Stimulated activated CD8-positive, alpha-beta memory T cell treated with anti-CD3 and anti-CD28 coated beads, Interleukin-7, amount 100 ng/mL, for 4 hours (primary cell): ENCODE measurements at places on chromosomes 11 and 22.

DNA sequence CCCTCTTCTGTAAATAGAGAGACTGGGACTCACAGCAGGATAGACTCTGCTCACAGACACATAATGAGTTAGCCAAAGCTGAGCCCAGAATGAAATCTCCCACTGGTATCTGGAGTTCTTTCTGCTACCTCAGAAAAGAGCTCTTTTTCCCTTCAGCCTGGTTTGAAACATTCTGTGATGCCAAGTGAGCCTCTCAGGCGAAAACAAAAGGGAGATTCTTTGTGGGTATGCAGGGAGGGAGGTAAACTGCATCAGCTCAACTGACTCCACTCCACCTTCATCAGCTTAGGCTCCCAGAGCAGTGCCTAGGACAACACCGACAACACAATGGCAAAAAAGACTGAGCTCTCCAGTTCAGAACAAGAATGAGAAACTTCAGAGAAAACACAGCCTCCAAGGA is 55.1 kb upstream of the SCUBE2 start:
- DNase-seq: no peak

DNA sequence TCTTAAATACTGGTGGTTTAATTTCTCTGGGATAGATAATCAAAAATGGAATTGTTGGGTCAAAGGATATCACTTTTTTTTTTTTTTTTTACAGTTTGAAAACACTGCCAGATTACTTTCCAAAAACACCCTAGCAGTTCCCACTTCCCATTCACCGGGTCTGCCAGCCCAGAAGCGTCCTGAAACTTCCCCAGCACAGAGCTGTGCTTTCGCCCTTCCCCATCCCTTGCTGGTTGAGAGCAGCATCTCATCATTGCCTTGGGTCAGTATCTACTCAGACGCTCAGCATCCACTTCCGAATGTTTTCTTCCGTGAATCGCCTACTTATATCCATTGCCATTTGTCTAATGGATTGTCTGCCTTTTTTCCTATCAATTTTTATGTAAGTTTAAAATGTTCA is 5.5 kb downstream of the CERK start:
- DNase-seq: no peak

GRCh38 chr22:24986816-24987215 is 34.3 kb downstream of the KIAA1671 start:
- DNase-seq: no peak

DNA sequence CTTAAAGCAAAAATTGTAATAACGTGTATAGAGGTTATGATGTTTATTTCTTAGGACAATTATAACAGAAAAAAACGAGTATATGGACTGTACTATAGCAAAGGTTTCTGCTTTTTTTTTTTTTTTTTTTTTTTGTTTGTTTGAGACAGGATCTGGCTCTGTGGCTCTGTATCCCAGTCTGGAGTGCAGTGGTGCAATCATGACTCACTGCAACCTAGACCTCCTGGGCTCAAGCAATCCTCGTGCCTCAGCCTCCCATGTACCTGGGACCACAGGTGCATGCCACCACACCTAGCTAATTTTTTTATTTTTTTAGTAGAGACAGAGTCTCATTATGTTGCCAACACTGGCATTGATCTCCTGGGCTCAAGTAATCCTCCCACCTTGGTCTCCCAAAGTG is 39.2 kb downstream of the ZFTA start:
- no peak for DNase-seq

- no peak for DNase-seq
These were observed 16.1 kb upstream of the OR52H1 start for GRCh38 chr11:5564259-5565019.

DNA sequence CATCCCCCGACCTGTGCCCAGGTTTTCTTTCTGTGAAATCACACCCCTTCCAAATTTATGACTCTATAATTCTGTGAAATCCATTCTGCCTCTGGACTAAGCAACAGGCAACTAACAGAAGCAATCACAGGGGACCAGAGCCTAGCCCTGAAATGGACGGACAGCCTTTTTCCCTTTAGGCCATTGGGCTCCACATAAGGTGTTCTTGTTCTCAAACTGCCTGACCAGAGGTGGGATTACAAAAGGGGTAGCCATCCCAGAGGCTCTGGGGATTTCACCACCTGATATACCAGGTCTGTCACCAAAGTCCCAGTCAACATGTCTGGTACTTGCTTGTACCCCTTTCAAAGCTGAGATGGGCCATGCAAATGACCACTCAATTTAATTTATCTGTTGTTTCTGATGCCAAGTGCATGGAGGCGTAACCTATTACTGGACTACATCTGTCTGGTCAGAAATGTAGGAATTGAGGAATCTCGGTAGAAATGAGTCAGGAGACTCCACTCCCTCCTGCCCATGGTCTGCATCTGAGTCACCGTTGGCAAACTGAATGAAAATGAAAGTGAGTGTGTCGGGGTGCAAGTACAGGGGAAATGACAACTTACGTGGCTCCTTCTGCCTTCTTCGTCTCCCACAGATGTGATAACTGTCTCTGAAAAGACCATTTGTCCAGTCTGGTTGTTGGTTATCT is 10.2 kb downstream of the DKK3 start:
- no peak for DNase-seq

DNA sequence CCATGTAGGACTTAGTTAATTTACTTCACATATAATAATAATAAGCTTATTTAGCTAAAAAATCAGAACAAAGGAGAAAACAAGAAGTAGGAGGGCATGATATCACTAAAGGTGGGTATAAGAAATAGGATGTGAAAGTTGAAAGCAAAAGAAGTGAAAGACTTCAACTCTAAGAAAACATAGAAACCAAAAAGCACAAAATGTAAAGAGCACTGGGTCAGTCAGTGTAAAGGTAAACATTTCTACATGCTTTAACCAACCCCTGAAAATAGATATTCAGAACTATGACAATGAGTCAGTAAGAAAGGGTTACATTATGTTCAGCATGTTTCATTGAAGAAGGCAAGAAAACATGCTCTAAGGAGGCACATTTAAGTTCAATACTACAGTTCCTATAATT is 298.8 kb downstream of the SWAP70 start:
- DNase-seq: no peak

GRCh38 chr11:129861702-129862522 is 33.5 kb downstream of the NFRKB start:
- DNase-seq: no peak

DNA sequence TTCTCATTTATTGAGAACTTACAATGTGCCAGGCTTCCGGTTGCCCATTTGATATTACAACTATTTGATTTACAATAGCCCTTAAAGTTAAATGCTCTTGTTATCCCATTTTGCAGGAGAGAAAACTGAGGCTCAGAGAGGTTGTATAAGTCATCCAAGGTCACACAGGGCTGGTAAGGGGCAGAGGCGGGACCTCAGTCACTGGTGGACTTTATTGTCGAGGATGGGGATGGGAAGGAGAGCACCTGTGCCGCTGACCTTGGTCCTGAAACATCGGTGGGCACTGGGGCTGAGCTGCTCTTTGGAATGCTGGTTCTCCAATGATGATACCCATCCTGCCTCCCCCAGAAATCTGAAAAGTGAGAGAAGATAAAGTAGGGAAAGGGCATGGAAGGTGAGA is 265.4 kb downstream of the MIAT start:
- DNase-seq: no peak

DNA sequence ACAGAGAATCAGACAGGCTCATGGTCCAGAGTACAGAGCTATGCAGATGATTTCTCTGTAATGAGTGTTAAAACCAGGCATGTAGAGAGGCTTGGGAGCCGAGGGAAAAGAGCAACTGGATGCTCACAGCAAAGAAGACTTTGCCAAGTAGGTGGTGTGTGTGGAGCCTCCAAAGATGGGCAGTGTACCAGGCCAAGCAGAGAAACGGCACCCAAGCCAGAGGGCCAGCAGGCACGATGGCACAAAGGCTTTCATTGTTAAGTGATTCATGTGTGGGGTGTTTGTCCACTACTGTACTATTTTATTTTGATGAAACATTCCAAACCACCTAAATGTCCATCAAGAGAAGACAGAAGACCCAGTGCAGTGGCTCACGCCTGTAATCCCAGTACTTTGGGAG is 11.1 kb downstream of the RANGAP1 start:
- DNase-seq: no peak

DNA sequence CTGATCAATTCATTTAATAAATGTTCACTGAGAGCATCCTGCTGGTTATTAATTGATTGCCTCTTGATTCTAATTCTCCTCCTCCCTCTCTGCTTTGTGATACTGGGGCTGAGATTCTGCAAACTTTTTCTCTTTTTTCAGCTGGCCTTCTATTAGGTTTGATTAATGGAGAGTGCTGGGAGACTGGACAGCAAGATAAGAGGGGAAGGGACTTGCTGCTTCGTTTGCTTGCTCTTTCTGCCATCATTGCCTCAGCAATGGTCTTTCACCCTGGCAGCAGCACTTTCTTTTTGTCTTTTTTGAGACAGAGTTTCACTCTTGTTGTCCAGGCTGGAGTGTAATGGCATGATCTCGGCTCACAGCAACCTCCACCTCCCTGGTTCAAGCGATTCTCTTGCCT is 7.1 kb downstream of the DNHD1 start:
- DNase-seq: no peak

GRCh38 chr22:34814260-34815025 is 251.5 kb upstream of the ISX start:
- DNase-seq: no peak

GRCh38 chr11:72443016-72443415 is 8.7 kb upstream of the CLPB start:
- no peak for DNase-seq

- DNase-seq: no peak
These were observed 101.0 kb downstream of the PDE2A start for GRCh38 chr11:72573072-72573854.

DNA sequence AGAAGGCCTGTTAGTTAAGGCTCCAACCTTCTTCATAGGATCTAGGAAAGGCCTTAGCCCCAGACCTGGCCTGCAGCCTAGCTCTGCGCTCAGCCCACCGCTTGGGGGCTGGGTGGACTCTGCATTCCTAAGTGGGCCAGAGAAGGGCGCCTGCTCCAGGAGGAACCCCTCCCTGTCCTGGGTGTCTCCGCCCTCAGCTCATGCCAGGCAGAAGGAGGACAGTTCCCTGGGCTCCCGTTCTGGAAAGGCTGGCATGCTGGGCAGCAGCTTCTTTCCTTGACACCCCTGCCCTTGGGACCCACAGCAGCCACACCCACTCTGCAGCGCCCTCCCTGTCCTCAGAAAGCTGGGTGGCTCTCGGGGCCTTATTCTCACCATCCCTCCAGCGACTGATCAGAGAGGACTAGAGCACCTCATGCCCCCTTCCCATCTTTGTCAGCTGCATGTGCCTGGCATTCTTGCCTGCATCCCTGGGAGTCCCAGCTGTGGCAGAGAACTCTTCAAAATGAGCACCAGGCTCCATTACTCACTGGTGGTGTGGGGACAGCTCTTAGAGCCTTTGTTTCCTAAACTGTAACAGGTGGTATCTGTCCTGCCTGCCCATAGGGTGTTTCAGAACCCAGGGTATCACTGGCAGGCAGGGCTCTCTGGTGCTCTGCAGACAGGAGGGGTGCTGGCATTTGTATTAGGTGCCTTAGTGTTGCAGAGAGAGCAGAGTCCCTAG is 20.3 kb upstream of the MYRF start:
- DNase-seq: no peak

GRCh38 chr22:25156736-25157135 is 42.9 kb upstream of the CRYBB3 start:
- DNase-seq: no peak

GRCh38 chr11:134536219-134536618 is 124.2 kb upstream of the B3GAT1 start:
- DNase-seq: no peak

- no peak for DNase-seq
These were observed 11.2 kb upstream of the P4HA3 start for GRCh38 chr11:74322667-74323066.

DNA sequence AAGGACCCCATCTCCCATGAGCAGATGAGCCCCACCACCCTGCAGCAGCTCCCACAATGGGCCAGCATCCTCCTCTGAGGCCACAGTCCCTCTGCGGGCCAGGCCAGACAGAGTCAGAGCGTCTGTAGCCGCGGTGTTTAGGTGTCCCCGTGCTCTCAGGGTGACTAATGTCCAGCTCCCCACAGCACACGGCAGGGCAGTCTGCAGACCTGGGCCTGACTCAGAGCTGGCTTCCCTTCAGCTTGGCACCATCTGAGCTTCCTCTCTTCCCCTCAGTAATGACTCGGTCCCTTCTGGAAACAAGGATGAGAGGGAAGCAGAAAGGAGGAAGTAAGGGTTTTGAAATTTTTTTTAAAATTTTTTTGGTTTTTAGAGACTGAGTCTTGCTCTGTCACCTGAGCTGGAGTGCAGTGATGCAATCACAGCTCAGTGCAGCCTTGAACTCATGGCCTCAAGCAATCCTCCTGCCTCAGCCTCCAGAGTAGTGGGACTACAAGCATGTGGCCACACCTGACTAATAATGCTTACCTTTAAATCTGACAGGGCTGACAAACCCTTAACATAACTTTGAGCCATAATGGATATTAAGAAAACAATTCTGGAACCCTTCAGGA is 28.5 kb downstream of the LRRC74B start:
- DNase-seq: no peak

- no peak for DNase-seq
These were observed 10.6 kb downstream of the EIF3M start for GRCh38 chr11:32594272-32594671.

GRCh38 chr11:126122863-126123262 is 60.2 kb upstream of the CDON start:
- no peak for DNase-seq

DNA sequence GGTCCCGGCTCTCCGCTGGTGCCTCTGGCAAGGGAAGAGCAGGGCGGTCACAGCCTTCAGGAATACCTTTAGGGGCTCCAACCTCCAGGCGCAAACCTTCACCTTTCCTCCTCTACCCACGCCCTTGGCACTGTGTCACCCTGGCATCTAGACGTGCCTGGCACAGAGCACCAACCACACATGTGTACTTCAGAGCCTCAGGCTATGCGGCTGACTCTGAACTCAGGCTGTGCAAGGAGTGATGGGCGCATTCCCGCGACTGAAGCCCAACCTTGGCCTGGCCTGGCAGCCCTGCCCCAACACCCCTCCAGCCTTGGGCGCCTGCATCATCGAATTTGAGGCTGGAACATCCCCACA is 11.4 kb downstream of the SCARF2 start:
- DNase-seq: no peak

DNA sequence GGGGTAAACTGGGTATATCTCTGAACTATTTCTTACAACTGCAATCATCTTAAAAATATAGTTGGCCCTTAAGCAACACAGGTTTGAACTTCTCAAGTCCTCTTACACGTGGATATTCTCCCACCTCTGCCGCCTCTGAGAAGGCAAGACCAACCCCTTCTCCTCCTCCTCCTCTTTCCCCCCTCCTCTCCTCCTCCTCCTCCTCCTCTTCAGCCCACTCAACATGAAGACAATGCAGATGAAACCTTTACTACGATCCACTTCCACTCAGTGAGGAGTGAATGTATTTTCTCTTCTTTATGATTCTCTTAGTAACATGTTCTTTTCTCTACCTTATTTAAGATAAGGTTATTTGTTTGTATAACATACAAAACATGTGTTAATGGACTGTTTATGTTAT is 20.0 kb downstream of the SHANK2 start:
- no peak for DNase-seq

- DNase-seq: no peak
These were observed 14.1 kb upstream of the NUP50 start for GRCh38 chr22:45149671-45150070.

GRCh38 chr11:115784796-115785521 is 280.7 kb upstream of the CADM1 start:
- DNase-seq: no peak

GRCh38 chr11:41189701-41190436 is 269.6 kb downstream of the LRRC4C start:
- DNase-seq: no peak

GRCh38 chr11:73854680-73855079 is 22.0 kb downstream of the COA4 start:
- DNase-seq: no peak
